ENCODE measurements at places on chromosomes 3 and 15.
A peak's percentile ranks its signal among the peaks of the same experiment; 100 is the strongest.

DNA sequence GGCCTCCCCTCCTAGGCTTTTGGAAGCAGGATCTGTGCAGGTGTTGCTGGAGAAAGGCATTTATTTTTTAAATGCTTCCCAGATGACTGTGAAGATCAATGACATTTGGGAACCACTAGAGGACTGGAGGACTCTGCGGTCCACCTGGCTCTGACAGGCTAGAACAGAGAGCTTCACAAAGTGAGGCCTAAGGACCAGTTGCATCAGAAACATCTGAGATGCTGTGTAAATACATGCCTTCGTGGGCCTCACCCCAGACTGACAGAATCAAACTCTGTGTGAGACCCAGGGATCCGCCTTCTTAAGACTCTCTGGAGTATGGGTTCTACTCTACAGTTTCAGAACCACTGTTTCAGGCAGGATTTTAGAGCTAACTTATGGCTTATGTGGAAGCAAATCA is 105.0 kb upstream of the ICE2 start:
- peak; percentile 6 for ATAC-seq

GRCh38 chr3:58049143-58049785 is 41.0 kb downstream of the FLNB start:
- no peak for ATAC-seq

- no peak for ATAC-seq
Observed at GRCh38 chr3:147406028-147406931, at the start of gene ZIC4. ZIC4 (minus strand) TSS chr3:147406543; CDS start chr3:147402797, 3,746 bp downstream.

- ATAC-seq = peak; percentile 82
Observed at GRCh38 chr15:65887565-65887964, 18.3 kb downstream of the RAB11A start.

- ATAC-seq = no peak
Observed at GRCh38 chr15:63969652-63970421, 76.4 kb downstream of the DAPK2 start.
